ENCODE measurements at places on chromosomes 11 and 22. TPM values are rescaled to one million over a fixed set of nuclear protein-coding genes. Genes with fewer than 3 reads are reported as not detected.

GRCh38 chr22:16783930-16784354 lies 41.3 kb downstream of the XKR3 start:
- no peak for DNase-seq

- no peak for DNase-seq
Observed at GRCh38 chr22:48581796-48582469, 1245.7 kb downstream of the BRD1 start.

DNA sequence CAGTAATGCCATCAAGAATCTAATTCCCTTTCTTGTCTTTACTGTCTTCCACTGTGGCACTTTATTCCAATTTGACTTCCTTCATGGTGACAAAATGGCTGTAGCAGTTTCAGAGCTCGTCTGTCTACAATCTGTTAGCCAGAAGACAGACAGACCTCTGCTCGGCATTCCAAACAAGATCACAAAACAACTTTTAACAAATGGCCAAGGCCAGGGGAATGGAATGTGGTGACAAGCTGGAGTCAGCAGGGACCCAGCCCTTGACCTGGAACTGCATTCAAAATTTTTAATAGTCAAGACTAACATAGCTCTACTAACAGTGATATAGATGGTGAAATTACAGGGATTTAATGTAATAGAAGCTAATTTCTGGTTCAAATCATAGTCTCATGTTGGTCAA lies 637.2 kb downstream of the ETS1 start:
- no peak for DNase-seq

GRCh38 chr11:64100360-64100759 lies 64.6 kb downstream of the FLRT1 start:
- no peak for DNase-seq

DNA sequence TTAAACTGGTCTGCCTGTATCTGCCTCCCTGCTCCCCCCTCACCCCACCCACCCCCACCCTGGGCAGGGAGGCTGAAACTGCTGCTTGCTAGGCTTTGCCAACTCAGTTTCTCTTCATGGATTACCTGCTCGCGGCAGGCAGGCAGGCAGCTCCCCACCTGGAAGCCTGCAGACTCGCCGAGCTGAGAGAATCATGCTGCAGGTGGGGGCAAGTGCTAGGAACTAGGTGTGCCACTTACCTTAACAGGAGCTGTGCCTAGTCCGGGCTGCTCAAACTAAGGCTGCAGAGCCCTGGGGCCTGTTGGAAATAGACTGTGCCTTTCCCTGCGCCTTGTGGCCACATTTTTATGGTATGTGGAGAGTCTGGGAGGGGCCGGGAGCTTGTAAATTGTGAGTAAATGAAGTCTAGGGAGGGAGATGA lies 30.3 kb downstream of the MARK2 start:
- no peak for DNase-seq

DNA sequence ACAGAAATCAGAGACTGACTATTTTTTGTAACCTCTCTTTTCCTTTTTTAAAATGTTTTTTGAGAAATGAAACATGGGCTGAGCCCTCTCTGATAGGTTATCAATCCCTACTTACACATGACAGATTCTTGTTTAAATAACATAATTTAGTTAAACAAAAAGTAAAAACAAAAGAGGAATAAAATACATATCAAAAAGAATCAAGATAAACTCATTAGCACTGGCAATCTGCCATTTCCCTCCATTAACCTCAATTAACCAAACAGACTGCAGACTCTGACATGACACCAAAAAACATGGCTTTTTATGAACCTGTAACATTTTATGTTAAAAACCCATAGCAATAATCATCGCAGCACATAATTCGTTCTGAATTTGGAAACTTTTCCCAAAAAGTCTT lies 284.4 kb upstream of the MTNR1B start:
- DNase-seq = no peak

DNA sequence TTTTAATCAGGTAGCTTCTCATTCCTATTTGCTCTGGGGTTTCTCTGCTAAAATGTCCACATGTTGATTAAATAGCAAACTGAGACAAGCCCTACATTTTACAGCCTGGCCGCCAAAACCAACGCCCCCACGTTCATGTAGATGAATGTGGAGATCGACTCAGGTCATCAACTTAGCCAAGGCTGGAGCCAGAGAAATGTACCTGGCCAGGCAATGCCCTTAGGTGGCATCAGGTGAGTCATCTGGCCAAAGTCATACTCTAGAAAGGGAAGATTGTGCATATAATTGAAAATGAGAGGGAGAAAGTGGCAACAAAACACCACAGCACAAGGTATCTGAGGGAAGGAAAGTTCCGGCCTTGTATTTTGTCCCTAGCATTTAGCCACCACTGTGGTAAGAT lies 37.1 kb upstream of the CCDC89 start:
- DNase-seq = no peak

- DNase-seq = no peak
Observed at GRCh38 chr22:21719024-21719423, 16.6 kb downstream of the YPEL1 start.

DNA sequence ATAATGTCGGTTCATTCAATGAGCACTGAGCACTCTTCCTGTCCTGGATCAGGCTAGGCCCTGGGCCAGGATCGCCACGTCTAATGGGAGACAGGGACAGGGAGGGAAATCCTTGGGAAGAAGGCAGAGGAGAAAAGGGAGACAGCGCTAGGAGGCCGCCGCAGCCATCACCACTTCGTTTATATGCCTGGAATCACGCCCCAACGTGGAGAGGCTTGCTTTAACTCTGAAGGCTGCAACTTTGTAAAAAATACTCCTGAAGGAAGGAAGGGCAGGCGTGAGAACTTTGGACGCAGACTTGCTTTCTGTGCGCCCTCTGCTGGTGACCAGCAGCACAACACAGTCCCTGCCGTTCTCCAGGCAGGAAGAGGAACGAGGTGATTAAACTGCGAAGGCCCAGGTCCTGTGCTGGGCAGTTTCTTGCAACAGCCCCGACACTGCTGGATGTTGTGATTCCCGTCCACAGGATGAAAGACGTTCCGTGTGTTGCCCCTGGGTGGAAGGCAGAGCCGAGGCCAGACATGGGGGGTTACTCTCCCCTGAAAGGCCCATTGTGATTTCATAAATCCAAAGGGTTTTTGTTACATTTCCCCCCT lies 22.1 kb downstream of the RIBC2 start:
- DNase-seq = peak; percentile 94

DNA sequence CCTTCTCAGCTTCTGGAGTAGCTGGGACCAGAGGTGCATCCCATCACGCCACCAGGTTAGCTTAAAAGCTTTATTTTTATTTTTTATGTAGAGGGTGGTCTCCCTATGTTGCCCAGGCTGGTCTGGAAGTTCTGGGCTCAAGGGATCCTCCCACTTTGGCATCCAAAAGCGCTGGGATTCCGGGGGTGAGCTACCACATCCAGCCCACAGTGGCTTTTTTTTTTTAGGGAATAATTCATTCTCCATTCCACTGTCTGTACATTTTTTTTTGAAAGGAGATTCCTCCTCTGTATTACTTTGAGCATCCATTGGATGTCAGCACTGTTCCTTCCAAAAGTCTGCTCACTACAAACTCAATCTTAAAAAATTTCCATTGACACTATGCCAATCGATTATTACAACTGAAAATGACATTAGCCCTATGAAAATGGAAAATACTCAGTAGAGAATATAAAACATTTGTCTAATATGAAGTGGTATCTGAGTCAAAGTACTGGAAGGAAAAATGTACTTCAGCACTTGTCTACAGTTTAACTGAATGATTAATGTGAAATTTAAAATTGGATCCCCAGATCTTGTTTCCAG lies 1.3 kb upstream of the LPXN start:
- DNase-seq = no peak

DNA sequence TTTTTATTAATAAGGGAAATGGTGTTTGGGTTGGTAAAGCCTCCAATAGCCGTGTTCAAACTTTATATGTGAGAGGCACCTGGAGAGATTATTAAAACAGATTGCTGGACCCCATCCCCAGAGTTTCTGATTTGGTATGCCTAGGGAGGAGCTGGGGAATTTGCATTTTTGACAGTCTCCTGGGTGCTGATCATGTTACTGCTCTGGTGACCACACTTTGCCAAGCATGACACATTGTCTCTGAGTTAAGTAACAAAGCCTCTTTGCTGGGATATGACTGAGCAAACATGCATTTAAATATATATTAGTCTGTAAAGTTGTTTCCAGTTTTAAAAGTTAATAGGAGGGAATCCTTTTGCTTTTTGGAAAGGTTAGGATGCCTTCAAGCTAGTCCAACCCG lies 140.4 kb downstream of the NAV2 start:
- DNase-seq = no peak

DNA sequence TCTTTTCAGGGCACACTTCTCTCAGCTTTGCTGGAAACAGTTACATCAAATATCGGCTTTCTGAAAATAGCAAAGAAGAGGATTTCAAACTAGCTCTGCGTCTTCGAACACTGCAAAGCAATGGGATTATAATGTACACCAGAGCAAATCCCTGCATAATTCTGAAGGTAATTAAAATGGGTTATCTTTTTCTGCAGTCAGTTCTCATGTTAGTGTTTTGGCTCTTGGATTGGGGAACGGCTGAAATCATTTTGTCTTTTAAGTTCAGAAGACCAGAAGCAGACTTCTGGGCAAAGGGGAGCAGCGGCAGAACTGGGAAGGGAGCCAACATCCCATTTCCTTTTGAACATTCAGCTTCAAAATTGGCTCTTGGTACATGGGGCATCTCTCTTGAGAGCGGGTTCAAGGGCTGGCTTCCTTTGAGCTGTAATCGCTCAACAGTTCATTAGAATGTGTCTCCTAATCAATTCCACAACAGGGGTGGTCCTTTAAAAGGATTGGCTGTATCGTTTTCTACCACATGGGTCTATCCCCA lies 110.2 kb upstream of the MTNR1B start:
- DNase-seq = no peak

- DNase-seq = no peak
Observed at GRCh38 chr11:3896644-3897043, 41.2 kb downstream of the STIM1 start.

DNA sequence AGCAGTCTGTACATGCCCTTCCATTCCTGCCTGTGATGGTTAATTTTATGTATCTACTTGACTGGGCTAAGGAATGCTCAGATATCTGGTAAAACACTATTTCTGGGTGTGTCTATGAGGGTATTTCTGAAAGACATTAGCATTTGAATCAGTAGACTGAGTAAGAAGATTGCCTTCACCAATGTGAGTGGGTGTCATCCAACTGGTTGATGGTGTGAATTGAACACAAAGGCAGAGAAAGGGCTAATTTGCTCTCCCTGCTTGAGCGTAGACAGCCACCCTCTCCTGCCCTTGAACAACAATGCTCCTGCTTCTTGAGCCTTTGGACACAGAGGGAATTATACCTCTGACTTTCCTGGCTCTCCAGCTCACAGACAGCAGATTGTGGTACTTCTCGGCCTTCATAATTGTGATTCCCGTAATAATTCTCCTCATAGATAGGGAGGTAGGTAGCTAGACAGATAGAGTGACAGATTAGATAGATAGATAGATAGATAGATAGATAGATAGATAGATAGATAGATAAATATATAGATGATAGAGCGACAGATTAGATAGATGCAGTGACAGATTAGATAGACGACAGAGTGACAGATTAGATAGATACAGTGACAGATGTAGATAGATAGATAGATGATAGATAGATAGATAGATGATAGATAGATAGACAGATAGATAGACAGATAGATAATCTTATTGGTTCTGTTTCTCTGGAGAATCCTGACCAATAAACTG lies 370.6 kb downstream of the CADM1 start:
- no peak for DNase-seq

GRCh38 chr11:128574576-128575011 lies 12.8 kb downstream of the ETS1 start:
- no peak for DNase-seq

- no peak for DNase-seq
Observed at GRCh38 chr22:26527574-26528465, 15.5 kb upstream of the TFIP11 start.

Gene UCP3
- total RNA-seq = 0.37 TPM

Gene AIFM3
- 1.0 TPM for total RNA-seq

All from right atrium auricular region (tissue), 2 donors.